ENCODE measurements at places on chromosomes 13 and 19.

DNA sequence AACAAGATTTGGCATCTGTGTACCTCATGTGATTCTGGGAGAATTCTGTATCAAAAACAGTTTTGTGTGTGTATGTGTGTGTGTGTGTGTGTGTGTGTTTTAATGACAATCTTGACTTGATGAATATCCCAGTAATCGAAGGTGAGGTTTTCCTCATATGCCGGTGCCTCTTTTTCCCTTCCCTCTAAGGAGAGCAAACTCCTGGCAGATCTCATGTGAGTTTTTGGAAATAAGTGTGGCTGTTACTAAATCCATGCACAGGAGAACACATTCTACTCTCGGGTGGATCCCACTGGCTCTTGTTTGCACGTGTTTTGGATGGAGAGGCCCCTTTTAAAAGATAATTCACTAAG, 29.0 kb upstream of the CEBPG start:
- DNase-seq: no peak

DNA sequence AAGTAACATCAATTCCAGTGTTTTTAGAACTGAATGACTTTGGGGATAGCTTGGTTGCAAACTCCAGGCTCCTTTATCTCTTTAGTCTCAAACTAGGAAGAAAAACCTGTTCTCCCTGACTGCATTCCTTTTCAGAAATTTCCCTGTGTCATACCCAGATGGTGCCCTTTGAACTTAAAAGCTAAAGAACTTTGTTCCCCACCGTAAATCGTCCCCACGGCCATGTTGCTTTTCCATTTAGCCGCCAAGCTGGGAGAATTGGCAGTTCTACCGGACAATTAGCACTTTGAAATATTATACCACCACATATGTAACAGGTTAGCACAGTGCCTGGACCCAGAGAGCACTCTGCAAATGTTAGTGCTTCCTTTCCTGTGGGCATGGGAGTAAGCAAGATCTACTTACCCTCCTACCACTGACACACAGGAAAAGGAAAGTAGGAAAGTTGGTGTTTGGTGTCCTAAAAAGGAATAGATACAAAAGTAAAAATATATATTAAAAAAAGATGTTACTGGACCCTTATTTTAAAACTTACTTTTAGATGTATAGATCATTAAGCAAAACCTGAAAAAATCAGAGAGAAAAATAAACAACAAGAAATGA, 191.9 kb upstream of the MIR17HG start:
- DNase-seq: no peak

- DNase-seq: peak; percentile 94
Observed at GRCh38 chr13:97256343-97256783, 34.2 kb downstream of the MBNL2 start.

GRCh38 chr13:113166681-113167080, 8.2 kb downstream of the PROZ start:
- DNase-seq: no peak

DNA sequence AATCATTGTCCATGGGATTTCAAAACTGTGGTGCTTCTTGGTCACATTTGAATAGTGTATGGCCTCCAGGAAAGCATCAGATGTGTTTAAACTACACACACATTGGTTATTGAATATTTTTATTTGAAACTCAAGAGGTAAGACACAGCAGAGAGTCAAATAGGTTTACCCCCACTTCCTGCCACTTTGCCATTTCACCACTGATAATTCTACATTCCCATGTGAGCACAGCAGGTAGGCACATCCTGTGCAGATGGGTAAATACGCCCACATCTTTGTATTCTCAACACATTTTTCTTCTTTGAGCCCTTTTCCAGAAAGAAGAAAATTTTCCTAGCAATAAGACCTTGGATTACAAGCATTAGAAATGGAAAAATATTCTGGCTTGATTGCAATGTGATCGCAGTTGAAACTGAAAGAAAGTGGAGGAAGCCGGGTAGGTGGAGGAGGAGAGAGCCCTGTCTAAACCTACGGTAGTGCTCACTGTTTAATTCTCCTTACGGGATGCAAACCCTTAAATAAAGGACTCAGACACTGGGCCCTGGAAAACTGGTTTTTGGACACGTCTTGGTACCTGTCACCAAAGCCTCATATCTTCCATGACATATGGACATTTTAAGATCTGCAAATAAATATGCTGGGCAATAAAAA, 167.7 kb downstream of the COG6 start:
- DNase-seq: no peak

- DNase-seq: no peak
Observed at GRCh38 chr13:100537951-100538462, 50.6 kb downstream of the GGACT start.

GRCh38 chr13:51958217-51958547, 53.1 kb downstream of the ATP7B start:
- no peak for DNase-seq

GRCh38 chr13:53250977-53251376, 222.4 kb downstream of the OLFM4 start:
- no peak for DNase-seq

GRCh38 chr13:113766035-113766800, 7.2 kb downstream of the TMEM255B start:
- no peak for DNase-seq

GRCh38 chr19:49150944-49151243, 4.3 kb downstream of the HRC start:
- no peak for DNase-seq

DNA sequence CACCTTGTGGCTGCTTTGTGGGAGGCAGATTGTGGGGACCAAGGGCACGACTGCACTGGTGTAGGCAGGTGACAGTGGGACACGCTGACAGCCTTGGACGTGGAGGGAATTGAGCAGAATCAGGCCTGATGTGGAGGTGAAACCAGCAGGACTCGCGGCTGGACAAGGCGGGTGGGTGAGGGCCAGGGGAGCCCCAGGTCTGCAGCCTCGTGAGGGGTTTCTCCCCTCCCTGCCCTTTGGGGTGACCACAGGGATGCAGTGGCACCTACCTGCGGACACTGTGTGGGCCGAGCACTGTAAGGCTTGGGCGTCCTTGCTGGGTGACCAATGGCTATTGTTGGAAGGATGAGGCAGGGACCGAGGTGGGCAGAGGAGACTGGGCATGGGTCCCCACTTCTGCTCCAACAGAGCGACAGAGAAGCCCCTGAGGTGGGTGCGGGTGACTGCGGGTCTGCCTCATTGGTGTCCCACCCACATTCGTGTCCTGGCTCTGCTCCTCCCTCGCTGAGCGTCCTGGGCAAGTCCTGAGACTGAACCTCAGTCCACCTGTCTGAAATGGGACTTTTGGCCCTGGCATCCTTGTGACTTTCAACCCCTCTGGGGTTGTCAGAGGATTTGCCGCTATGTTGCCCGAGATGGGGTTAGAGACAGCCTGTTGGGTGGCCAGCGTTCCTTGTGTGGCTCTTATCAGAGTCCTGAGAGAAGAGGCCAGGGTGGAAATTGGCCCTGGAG, 30.5 kb downstream of the DNM2 start:
- no peak for DNase-seq

GRCh38 chr13:44622708-44623107, 46.6 kb upstream of the TSC22D1 start:
- no peak for DNase-seq

GRCh38 chr13:49046002-49046401, 70.3 kb downstream of the FNDC3A start:
- DNase-seq: no peak

DNA sequence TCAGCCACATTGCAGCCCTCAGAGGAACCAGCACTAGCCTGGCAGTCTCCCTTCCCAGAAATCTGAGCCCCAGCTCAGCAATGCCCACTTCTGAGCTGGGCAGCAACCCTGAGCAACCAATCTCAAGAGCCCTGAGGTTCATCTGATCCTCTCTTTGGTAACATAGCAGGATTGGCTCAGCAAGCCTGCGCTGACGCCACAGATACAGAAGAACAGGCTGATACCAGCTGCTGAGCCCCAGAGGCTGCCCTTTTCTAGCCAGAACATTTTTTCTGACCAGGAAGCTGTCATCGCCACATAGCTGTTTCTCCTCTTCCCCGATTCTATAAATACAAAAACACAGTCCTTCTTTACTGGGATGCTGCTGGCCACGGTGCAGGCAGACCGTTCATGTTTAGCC, 59.8 kb downstream of the TRPM4 start:
- DNase-seq: no peak

GRCh38 chr19:831407-832369, 4.1 kb downstream of the AZU1 start:
- no peak for DNase-seq

DNA sequence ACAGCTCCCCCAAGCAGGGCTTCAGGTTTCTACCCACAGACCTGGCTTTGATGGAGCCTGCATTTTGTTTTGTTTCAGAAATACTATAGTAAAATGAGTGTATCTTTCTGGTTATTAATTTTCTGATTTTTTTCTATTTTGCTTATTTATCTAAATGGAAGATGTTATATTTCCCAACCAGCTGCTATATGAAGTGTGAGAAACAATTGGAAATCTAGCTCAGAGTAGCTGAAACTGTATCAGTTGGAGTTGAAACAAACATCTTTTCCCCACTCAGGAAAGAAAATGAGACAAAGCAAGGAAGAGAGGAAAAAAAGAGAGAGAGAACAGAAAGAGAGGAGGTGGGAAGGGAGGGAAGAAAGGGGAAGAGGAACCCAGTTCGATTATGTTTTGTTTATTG, 358.5 kb upstream of the ZNF507 start:
- DNase-seq: no peak

GRCh38 chr19:38452430-38453366, 19.2 kb downstream of the RYR1 start:
- no peak for DNase-seq

DNA sequence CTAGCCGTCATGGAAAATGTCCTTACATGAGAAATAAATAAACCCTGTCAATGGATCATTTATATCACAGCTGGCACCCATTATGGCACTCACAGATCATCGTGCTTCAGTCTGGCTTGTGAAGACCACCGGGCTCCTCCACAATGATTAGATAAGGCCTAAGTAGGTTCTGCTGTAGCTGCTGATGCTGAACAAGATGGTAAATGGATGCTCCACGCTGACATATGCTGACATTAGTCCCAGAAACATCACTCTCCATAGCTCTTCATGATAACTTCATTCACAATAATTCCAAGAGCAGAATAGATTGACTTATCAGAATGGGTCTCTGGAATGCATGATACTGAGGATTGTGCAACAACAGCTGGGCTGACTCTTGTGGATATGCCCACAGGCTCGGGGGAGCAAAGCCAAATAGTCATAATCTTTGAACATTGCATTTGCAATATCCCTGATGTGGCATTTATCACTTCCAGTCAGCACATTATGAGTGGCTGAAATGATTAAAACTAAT, 63.8 kb upstream of the RXFP2 start:
- DNase-seq: no peak

GRCh38 chr19:3499738-3500428, 591 bp downstream of the DOHH start:
- no peak for DNase-seq

DNA sequence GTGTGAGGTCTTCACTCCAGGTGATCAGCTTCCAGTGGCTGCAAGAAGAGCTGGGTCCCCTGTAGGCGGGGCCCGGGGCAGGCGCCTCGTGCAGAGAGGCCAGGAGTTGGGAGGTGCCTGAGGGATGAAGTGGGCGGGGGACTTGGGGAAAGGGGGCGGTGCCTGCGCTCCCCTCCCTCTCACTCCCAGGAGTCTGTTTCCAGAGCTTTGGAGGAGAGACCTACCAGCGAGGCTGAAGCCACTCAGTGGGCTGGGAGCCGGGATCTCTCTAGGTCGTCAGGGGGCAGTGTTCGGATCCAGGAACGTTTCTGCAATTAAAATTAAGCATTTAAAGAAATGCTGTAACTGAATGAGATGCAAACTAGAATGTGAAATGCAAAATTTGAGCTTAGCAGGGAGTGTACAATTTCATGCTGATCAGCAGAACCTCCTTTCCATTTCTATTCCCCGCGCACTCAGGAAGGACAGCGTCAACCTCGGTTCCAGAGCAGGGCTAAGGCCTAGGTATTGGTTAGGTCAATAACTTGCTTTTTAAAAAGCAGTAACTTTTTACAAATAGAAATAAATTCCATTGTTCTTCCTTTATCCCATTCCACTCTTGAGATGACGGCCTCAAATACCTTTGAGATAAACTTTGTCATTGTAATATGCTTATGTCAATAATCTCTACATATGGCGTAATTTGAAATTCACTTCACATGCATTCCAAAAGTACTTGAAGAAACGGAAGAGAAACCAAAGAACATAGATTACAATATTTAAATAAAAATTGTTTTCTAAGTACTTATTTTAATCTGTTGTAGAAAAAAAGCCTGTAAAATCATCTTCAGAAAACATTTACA, 11.6 kb downstream of the ZNF160 start:
- no peak for DNase-seq

DNA sequence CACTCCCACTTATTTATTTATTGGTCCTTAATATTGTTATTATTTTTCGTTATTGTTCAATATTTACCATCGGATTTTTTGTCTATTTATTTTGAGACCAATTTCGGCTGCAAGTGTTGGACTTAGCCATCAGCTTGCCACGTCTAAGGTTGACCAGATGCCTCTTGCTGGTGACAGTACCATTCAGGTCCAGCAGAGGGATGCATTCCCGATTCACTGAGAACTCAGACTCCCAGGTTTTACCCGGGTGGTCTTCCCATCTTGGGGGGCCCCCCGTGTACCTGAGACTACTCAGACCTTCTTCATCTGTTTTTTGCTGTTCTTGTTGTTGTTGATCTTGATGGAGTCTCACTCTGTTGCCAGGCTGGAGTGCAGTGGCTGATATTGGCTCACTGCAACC, 1435.2 kb downstream of the UQCRFS1 start:
- no peak for DNase-seq

- no peak for DNase-seq
Observed at GRCh38 chr13:48624858-48625257, 28.9 kb upstream of the CYSLTR2 start.

GRCh38 chr19:37691881-37692504, 27.6 kb downstream of the ZNF607 start:
- DNase-seq: no peak

DNA sequence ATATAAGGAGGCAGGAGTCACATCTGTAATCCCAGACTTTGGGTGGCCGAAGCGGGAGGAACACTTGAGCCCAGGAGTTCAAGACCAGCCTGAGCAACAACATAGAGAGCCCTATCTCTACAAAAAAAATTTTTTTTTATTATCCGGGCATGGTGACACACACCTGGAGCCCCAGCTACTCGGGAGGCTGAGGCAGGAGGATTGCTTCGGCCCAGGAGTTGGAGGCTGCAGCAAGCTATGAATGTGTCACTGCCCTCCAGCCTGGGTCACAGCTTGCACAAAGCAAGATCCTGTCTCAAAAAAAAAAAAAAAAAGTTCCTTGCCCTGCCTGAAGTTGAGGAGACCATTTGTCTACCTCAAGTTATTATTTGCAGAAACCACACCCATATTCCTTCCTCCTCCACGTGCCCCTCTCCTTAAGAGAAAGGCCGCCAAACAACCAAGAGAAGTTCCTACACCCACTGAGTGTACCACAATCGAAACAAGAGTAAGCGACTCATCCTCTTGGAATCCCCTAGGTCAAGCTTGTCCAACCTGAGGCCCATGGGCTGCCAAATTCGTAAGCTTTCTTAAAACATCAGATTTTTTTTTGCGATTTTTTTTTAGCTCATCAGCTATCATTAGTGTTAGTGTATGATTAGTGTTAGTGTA, 2.2 kb downstream of the ABCC4 start:
- DNase-seq: no peak

- DNase-seq: no peak
Observed at GRCh38 chr13:57813651-57814050, 182.1 kb downstream of the PCDH17 start.

- DNase-seq: no peak
Observed at GRCh38 chr13:51221674-51222036, 543 bp upstream of the FAM124A start.

GRCh38 chr13:60043262-60043661, 120.5 kb downstream of the DIAPH3 start:
- DNase-seq: peak; percentile 23

GRCh38 chr19:7258041-7258839, 36.0 kb downstream of the INSR start:
- DNase-seq: no peak

Measured in AG04449 (cell line).